ENCODE measurements at places on chromosomes 6 and 20. TPM values are rescaled to one million over a fixed set of nuclear protein-coding genes. Genes with fewer than 3 reads are reported as not detected.
A peak's percentile ranks its signal among the peaks of the same experiment; 100 is the strongest.

Gene KHDRBS2
- total RNA-seq = not detected

Gene NOX3
- not detected for total RNA-seq

- H3K36me3 ChIP-seq = no peaks in the 10 kb centered on the region
- no peaks in the 10 kb centered on the region for H3K4me1 ChIP-seq
These were observed 626.1 kb upstream of the ID4 start for GRCh38 chr6:19210849-19211590.

- H3K27ac ChIP-seq = no peak overlapping the region
- peaks cover 51% of the 10 kb centered on the region for H3K27me3 ChIP-seq
- no peak for DNase-seq
- H3K4me3 ChIP-seq = no peak overlapping the region
These were observed 27.1 kb downstream of the COL20A1 start for GRCh38 chr20:63320041-63320511.

- DNase-seq = no peak
- H3K4me3 ChIP-seq = no peak overlapping the region
- no peak overlapping the region for H3K27ac ChIP-seq
- no peaks in the 10 kb centered on the region for H3K4me1 ChIP-seq
- no peaks in the 10 kb centered on the region for H3K27me3 ChIP-seq
- H3K36me3 ChIP-seq = no peaks in the 10 kb centered on the region
These were observed 53.1 kb downstream of the MAFB start for GRCh38 chr20:40635971-40636370.

DNA sequence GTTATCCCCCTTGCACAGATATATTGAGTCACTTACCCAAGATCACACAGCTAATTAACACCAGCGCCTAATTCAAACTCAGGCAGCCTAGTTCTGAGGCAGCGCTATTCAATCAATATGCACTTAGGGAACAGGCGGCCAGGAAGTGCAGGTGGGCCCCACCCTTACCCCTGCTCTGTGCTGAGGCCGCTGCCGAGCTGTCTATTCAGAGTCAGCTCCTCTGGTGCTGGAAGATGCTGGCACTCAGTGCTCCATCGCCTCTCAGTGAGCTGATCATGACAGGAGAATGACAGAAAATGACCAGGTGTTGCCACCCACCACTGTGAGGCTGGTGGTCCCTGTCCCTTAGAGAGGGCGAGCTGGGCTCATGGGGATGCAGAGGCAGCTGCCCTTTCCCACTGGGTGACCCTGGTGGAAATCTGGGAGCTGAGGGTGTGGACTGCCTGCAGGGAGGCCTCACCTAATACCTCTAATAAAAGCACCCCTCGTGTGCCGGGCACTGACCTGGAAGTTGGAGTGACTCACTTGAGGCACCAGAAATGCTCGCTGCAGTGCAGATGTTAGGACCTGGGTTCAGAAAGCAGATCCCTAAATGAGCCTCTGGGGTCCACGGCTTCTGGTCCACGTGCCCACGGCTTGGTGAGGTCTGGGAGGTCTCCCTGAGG, 42.5 kb upstream of the CD93 start:
- peaks cover 6% of the 10 kb centered on the region for H3K4me1 ChIP-seq
- H3K27ac ChIP-seq = no peak overlapping the region

DNA sequence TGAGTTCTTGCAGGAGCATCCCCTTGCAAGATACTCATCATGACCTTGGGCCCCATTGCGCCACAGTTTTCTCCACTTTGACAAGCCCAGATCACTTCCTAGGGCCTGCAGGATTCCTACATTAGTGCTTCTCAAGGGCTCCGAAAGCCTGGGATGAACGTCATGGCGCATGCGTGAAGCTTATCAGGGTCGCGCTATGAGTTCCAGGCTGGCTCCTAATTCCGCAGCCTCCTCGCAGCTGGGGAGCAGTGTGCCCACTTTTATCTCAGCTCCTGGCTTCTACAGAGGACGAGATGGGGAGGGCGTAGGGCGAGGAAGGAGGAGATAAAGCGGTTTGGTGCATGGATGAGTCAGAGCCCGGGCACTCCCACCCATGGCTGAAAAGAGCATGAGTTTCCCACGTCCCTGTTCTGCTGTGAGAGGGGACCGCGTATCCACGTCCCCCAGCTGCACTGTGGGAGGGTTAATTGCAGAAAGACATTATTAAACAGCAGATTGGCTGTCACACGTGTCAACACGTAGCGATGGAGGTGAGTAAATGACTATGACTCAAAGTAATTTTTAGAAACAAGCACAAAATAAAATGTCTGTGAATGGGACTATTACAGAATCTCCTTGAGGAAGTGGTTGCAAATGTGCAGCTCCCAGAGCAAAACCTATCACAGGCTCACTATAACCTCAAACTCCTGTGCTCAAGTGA, 72.9 kb upstream of the DSP start:
- DNase-seq = peak; percentile 66
- H3K27me3 ChIP-seq = no peaks in the 10 kb centered on the region
- peak overlapping the region; percentile 6 for H3K27ac ChIP-seq

- H3K4me3 ChIP-seq = no peak overlapping the region
- no peak overlapping the region for H3K27ac ChIP-seq
- DNase-seq = peak; percentile 63
These were observed 58.9 kb upstream of the SERINC1 start for GRCh38 chr6:122530440-122531046.

- DNase-seq = no peak
- H3K27ac ChIP-seq = peak within 1 kb of the TSS; percentile 86
- H3K36me3 ChIP-seq = no peaks in the 10 kb centered on the region
- H3K4me1 ChIP-seq = peaks cover 7% of the 10 kb centered on the region
- peak within 1 kb of the TSS; percentile 97 for H3K4me3 ChIP-seq
These were observed at the start of gene AIG1 for GRCh38 chr6:143060806-143061596. Gene AIG1, plus strand, starts transcription at chr6:143060889. Its CDS starts 37 bp downstream, at chr6:143060926.

- no peaks in the 10 kb centered on the region for H3K4me1 ChIP-seq
- no peak overlapping the region for H3K4me3 ChIP-seq
- H3K27ac ChIP-seq = no peak overlapping the region
- DNase-seq = no peak
- no peaks in the 10 kb centered on the region for H3K36me3 ChIP-seq
These were observed 859 bp upstream of the KIF25 start for GRCh38 chr6:167996424-167997199.

DNA sequence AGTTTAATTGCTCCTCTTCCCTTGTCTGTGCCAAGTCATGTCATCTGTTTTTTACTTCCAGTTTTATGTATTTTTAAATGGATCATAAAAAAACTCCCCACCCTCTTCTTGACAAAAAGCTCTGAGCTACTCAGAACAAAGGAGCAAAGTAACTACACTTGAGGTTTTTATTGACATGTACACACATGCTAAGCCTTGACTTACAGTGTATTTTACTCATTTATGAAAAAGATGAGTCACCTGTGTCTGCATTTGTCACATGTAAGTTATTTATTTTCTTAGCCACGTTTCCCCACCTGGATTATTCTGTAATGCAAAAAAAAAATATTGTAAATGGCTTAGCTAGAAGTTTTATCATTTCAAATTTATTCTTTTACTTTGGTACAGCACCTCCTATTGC, 628.8 kb upstream of the SLC35B3 start:
- no peaks in the 10 kb centered on the region for H3K27me3 ChIP-seq
- no peak overlapping the region for H3K4me3 ChIP-seq
- H3K27ac ChIP-seq = no peak overlapping the region
- DNase-seq = no peak
- no peaks in the 10 kb centered on the region for H3K4me1 ChIP-seq
